ENCODE measurements at places on chromosomes 6 and 20.

DNA sequence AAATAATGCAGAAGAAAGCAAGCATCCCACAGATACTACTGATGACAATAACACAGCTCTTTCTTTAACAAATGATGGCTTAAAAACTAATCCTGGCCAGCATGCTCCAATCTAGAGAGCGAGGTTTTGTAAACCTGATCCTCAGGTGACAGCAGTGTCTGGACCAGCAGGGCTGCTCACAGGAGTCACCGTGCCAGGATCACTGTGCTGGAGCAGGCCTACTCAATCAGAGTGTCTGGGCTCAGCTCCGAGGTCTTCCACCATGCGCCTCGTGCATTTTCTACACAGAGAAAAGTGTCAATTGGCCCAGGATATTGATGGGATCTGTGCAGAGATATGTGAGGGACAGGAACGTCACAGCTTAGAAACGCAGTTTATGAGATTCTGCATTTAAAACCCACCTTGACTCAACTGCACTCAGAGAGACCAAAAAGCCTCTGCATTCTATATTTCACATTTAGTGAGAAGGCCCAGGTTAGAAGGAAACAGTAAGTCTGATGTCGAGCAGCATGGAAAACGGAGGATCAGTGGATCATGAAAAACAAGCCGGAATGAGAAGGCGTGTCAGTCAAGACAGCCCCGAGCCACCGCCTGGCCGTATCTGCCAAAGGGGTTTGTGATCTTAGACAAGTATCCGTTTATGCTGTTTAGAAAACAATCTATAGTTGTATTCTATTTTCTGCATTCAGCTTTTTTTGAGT is 7.8 kb downstream of the RAMACL start:
- no peak for DNase-seq

DNA sequence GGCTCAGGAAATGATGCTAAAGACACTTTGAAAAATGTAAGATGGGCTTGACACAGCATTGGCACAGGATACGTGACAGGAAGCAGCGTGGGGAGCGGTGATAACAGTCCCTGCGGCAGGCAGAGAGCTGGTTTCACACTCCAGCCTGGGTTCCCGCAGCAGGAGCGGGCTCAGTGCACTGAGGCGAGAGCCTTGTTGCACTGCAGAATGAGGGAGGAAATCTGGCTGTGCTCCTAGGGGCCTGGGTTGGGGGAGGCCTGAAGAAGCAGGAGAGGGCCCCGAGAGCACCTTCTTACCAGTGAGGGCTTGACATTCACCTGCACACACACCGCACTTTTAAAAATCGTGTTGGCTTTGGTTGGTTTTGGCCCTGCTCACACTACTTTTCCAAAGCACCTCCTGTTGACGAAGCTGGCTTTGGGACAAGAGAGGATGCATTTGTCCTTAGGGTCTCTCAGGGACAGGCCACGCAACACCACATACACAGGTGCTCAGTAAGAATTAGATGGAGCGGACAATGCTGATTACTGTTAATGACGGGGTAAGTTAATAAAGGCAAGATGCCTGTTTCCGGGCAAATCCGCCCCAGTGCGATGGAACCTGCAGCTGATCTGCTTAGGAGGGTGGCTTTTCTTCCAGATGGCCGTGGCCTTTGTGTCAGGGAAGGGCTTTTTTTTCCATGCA is 49.4 kb upstream of the ARMC2 start:
- no peak for DNase-seq

DNA sequence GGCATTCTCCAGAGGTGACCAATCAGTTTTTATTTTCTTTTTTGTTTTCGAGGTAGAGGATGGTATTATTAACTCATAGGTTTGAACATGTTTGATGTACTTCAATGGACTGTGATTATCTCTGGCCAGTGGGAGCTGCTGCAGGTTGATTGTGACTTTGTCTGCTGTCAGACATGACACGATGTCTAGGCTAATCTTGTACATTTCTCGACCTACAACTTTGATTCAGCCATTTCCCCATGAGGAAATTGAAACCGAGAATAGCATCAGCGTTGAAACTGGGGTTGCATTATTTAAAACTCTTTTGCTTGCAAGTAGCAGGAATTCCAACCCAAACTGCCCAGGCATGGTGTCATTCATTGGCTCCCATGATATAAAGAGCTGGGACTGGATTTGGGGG is 218.9 kb downstream of the CDH26 start:
- DNase-seq = no peak

- no peak for DNase-seq
Measured at GRCh38 chr6:84811351-84811750, 47.0 kb upstream of the TBX18 start.

DNA sequence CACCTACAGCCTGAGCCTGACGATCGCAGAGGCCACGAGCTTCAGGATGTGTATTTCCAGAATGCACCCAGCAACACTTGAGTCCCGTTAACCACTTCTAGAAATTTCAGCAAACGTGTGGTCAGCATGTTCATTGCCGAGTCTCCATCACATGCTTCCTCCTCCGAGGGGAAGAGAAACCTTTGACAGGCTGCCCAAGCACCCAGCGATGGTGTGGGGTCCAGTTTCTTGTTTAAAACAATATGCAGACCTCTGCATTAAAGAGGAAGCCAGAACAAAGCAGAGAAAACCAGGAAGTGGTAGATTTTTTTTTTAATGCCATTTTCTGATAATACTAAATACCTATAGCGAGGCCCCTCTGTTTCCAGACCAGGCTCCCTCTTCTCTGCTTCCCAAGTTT is 71.9 kb downstream of the GNAS-AS1 start:
- DNase-seq = no peak

DNA sequence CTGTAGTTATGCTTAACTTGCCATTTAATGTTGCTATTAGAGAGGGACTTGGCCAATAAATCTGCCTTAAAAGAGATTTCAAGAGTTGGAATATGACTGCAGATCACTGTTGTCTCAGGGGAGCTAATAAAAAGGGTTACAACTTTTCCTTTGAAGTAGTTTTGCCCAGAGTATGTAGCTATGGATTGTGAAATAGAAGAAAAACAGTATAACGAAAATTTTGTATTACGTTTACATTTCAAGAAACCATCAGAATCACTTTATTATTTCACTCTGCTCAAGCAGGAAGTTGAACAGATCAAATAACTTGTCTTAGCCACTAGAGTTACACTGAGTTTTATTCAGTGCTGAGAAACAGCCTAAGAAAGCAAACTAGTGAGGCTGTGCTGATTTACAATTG is 3.0 kb upstream of the ZSCAN26 start:
- no peak for DNase-seq

- DNase-seq = no peak
Measured at GRCh38 chr20:3326779-3327521, 80.5 kb downstream of the DNAAF9 start.

DNA sequence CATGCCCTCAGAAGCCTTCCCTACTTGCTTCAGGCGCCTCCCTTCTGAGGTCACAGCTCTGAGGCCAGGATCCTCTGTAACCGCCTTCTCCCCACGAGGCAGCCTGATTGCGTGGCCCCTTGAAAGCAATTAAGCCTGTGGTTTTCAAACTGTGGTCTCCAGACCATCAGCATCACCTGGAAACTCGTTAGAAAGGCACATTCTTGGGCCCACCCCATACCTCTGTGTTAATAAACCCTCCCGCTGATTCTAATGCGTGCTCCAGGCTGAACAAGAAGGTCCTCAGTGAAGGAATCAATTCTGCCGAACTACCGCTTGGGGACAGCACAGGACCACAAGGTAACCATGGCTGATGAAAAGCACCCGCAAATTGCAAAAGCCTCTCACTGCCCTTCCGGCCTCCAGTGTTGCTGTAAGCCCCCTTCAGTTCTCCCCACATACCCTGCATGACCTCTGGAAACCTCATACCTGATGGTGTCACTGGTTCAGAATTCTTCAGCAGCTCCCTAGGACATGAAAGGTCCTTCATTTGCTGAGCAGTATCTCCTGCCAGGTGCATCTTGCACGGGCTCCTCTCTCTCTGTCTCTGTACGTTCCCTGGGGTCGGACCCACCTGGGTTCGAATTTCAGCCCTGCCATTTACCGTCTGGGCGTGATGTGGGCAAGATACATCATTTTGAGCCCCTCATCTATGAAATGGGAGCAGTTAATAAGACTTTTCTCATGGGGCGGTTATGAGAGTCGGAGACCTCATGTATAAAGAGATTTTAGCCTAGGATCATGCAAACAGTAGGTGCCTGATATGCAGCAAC is 93.3 kb upstream of the RNF24 start:
- peak; percentile 90 for DNase-seq

DNA sequence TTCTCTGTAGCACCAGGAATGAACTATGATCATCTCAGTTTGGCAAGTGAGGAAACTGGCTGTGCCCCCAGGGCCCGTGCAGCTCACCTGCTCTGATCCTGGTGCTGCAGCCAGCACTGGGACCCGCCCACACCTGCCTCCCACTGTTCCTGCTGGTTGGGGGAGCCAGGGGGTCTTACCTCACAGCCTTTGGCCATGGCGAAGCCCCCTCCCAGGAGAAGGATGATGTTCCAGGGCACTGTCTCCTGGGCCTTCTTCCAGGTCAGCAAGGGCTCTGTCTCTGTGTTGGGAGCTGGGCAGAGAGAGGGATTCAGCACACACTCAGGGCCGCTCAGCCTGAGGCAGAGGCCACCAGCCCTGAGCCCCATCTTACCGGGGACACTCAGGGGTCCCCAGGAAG is 24.9 kb upstream of the OCSTAMP start:
- DNase-seq = no peak

DNA sequence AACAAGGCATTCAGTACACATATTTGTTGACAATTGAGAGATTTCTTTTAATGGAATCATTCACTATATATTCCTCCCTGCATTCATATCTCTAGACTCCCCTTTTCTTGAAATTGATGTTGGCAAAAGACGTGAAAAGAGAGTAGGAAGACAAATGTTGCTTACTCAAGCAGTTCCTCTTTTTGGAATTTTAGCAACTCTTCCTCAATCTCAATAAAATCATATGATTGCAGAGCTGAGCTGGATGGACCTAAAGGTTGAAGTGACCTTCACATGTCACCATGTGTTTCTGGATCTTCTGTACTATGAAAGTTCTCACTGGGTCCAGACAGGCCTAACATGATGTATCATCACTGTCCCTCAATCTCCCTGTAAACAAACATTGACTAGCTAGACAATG is 18.6 kb downstream of the ADGRF1 start:
- no peak for DNase-seq

GRCh38 chr6:16911088-16911487 is 149.8 kb upstream of the ATXN1 start:
- DNase-seq = no peak

DNA sequence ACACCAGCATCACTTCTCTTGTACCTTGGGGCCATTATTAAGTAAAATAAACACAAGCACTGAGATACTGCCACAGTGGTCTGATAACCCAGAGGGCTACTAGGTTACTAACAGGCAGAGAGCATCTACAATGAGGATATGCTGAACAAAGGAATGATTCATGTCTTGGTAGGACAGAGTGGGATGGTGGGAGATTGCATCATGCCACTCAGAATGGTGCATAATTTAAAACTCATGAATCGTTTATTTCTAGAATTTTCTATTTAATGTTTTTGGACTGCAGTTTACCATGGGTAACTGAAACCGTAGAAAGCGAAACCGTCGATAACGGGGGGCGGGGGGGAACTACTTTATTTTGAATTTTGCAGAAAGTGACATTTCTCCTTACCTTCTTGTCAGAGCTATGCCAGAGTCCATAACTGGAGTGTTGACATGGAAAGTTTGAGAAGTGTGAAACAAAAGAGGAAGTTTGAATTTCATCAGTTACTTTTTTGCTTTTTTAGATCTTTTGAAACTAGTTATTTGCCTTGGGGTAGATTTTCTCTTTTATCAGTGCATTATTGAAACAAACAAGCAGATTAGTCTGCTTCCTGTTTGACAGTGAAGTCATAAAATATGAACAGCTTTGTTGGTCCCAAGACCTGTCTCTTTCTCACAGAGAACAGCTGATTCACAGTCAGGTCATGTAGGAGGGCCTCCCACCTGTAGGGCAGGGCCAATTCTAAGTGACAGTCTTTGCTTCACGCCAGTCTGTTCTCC is 124.9 kb downstream of the KLHL32 start:
- no peak for DNase-seq

DNA sequence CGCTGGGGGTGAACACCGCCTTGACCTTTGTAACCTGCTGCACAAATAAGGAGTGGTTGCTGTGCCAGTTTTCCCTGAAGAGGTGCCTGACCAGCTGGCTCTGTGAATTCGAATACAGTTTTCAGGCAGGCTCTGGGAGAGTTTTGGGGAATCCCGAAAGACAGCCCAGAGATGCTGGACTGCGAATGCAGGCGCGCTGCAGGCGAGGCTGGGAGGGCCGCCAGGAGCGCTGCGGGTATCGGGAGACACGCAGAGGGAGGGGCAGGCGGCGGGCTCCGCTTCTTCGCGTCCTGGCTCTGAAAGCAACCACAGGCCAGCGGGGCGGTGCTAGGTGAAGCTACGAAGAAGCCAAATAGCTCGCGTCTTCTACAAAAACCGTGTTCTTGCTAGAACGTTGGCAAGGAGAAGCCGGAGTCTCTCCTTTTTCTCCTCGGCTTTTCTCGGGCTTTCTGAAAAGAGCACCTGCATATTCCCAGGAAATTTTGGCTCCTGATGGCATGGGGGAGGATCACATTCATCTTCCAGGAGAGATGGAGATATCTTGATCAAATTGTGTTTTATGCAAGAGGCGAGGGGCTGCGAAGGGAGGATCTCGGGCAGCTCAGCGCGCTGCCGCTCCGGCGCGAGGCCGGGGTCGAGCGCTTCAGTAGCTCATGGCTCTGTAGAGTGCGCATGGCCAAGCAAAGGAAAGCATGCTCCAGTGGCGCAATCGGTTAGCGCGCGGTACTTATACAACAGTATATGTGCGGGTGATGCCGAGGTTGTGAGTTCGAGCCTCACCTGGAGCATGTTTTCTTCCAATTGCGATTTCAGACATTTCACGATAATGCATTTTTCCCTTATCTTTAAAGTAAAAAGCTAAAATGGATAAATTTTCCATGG is 158.1 kb upstream of the ZNF184 start:
- peak; percentile 16 for DNase-seq

- DNase-seq = peak; percentile 77
Measured at GRCh38 chr6:34235307-34236130, 1.2 kb upstream of the HMGA1 start.

GRCh38 chr20:3084986-3085360 is 449 bp upstream of the AVP start:
- DNase-seq = no peak
